ENCODE measurements at places on chromosomes 2 and 18.

DNA sequence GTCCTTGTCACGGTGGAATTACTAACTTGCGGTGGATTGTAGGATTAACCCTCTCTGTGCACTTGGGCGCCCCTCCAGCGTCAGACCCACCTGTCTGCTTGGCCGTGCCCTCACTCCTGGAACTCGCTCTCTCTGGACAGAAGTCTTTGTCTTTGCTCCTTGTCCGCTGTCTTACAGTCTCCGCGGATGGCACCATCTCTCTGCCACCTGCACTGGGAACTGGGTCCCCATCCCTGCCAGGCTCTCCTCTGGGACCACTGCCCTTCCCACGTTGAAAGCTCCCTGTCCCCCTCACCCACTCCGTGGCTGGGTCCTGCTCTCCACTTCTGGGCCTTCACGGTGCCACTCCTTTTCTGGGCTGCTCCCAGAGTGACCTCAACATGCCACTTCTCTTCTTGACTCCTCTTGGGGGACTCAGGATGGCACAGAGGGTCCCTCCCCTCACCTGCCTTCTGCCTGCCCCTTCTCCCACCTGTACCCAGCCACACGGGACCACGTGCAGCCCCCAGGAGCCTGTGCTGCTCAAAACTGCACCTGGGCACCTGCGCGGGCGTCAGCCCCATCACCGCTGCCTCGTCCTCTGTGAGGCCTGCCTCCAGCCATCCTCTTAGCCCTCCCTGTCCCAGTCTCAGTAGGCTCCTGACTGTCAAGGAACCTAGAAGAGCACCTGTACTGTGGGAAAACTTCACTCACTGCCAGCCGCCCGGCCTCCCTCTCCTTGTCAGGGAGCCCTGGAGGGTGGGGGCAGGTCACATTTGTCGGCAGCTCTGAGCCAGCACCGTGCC, 11.1 kb downstream of the CNDP2 start:
- DNase-seq, result no peak

DNA sequence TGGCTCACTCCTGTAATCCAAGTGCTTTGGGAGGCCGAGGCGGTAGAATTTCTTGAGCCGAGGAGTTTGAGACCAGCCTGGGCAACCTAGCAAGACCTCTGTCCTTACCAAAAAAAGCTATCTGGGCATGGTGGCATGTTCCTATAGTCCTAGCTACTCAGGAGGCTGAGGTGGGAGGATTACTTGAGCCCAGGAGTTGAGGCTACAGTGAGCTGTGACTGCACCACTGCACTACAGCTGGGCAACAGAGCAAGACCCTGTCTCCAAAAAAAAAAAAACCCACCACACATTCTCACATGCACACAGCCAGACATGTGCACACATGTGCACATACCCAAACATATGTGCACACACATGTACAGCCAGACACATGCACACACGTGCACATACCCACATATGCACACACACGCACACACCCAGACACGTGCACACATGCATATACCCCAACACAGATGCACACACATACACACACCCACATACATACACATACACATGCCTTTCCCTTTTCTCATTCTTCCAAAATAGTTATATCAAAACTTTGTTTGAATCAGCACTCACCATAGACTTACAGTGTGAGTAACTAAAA, 14.2 kb downstream of the GREB1 start:
- DNase-seq, result no peak

GRCh38 chr2:44005846-44006245, 10.1 kb upstream of the LRPPRC start:
- no peak for DNase-seq

GRCh38 chr2:36406296-36406695, 50.7 kb downstream of the CRIM1 start:
- DNase-seq, result no peak

DNA sequence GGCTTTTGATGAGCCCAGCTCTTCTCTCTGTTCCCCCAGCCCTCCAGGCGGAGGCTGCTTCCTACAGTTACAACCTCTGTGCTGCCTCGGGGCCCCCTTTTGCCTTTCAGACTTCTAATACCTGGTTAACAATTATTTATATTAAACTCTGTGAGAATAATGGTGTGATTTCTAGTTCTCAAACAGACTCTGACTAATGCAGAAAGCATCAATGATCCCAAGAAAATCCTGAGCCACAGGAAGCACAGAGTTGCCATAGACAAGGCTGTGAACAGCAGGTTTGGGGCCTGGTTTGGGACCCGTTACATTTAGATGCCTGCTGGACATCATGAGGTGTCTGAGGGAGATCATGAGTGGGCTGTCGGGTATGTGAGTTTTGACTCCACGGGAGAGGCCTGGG, 37.4 kb upstream of the MYO3B start:
- no peak for DNase-seq

GRCh38 chr2:236731767-236732580, 162.3 kb downstream of the ACKR3 start:
- DNase-seq, result no peak

DNA sequence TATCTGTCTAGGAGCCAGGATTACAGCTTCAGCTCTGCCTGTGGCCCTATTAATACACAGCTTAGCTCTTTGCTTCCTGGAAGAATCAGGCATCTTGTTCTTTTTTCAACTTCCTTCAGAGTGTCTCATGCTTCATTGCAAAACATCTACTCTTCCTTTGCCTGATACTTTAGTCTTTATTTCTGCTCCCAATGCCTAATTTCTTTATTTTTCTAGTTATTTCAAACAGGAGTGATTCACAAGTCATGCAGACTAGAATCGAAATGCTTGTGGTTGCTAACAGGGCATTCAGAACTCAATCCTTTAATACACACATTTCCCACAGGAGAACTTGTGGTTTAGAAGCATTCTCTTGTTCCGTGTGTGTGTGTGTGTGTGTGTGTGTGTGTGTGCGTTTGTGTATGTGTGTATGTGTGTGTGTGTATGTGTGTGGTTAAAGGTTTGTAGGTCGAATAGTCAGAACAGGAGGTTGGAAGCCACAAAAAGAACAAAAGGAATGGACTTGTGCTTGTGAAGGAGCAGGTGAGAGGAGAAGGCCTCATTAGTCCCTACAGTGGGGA, 28.3 kb upstream of the INSIG2 start:
- DNase-seq, result no peak

GRCh38 chr2:100413571-100413970, 3.9 kb downstream of the CHST10 start:
- DNase-seq, result no peak

GRCh38 chr2:190576573-190576972, 42.1 kb upstream of the NEMP2 start:
- DNase-seq, result no peak

GRCh38 chr2:96751800-96752199, 8.9 kb upstream of the CNNM4 start:
- DNase-seq, result no peak

GRCh38 chr18:79786786-79787526, 10.8 kb upstream of the KCNG2 start:
- DNase-seq, result no peak

GRCh38 chr2:123738643-123739042, 286.4 kb upstream of the CNTNAP5 start:
- no peak for DNase-seq

GRCh38 chr2:3595985-3596384, 1.1 kb downstream of the COLEC11 start:
- no peak for DNase-seq

DNA sequence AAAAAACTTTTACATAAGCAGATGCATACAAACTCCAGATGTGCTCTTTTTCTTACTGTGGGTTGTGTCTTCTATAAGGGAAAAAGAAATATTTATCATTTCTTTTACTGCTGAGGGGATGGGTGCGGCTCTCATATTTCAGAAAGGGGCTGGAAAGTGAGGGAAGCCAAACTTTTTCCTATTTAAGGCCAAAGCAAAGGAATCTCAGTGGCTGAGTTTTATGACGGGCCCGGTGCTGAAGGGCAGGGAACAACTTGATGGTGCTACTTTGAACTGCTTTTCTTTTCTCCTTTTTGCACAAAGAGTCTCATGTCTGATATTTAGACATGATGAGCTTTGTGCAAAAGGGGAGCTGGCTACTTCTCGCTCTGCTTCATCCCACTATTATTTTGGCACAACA, at the start of gene COL3A1:
TSS of gene COL3A1 (plus strand) at position 210 of the 400 bp plus-strand sequence. CDS start at position 327, 117 bp downstream.
- DNase-seq, result no peak
